Fibroblast of skin of back (primary cell): ENCODE measurements at places on chromosomes 12 and 14.

GRCh38 chr14:98963610-98964009 lies 308.4 kb downstream of the BCL11B start:
- no peak for DNase-seq

DNA sequence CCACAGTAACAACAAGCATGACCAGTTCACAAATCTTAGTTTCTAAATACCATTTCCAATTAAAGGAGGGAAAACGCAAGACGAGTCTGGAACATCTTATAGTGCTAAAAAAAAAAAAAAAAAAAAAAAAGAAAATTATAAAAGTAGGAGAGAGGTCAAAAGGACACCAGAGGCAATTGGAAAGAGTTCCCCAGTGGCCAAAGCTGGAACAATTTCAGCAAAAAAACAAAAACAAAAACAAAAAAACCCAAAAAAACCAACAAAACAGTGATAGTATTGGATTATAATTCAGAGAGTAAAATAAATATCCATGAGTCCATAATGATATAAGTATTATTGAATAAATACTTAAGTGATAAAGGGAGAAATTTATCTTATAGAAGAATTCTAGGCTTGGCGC lies 10.3 kb upstream of the NAP1L1 start:
- no peak for DNase-seq

DNA sequence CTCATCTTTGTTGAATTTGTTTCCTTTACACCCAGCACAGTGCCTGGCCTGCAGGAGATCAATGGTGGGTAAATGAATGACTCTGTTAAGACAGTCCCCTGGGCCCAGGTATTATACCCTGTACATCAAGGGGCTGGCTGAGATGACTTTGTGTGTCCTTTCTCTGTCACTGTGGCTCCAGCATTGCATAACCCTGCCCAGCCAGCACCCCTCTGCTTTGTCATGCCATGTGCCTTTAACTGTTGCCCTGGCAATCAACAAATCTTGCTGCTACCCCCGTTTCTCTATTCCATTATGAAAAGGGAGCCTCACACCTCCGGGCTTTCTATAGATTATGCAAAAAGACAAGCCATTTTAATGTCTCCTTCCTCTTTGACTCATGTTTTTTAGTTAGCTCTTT lies 7.6 kb upstream of the FLVCR2 start:
- DNase-seq: no peak

DNA sequence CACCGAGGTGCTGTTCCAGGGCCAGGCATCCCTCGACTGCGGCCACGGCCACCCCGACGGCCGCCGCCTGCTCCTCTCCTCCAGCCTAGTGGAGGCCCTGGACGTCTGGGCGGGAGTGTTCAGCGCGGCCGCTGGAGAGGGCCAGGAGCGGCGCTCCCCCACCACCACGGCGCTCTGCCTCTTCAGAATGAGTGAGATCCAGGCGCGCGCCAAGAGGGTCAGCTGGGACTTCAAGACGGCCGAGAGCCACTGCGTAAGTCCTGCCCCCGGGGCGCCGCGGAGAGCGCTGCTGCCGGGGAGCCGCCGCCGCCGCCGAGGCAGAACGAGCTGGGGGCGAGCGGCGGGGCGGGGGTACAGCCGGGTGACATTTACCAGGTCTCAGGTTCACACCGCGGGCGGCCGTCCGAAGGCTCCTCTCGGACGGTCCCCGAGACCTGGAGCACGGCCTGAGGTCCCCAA lies 1.4 kb downstream of the PLXNC1 start:
- peak; percentile 39 for DNase-seq

DNA sequence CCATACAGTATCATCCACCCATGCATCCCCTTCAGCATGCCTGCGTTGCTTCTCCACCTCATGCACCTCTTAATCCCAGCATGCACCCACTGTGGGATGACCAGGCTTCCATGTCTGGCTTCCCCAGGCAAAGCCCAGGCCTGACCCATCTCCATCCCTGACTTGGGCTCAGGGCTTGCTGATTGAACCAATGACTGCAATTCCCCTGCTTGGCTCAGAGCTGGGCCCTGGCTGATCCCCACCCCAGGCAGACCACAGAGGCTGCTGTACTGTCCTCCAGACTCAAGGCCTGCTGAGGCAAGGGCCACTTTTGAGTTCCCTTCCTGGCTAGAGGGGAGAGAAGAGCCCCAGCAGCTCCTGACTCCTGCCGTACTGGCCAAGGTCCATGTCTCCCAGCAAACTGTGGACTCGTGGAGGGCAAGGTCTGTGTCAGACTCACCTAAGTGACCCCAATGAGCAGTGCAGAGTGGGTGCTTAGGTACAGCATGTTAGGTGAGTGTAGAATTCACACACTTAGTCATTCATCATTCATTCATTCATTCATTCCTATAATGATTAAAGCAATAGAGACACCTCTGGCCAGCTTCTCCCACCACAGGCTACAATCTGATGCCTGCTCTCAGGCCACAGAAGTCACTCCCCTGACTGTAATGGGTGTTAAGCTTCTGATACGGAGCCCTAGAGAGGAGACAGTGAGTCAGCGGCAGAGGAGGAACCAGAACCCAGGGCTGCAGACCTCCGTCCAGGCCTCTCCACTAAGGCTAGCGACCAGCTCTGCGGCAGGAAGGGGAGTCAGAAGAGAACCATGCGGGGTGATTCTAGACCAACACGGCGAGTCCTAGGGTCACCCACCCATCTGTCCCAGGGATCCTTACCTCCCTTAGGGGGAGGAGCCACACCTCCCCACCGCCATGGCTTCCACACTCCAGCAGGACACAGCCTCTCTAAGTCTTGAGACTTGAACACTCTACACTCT lies 2.9 kb downstream of the BEGAIN start:
- DNase-seq: no peak

- no peak for DNase-seq
These were observed 27.0 kb downstream of the SLCO1C1 start for GRCh38 chr12:20722142-20722541.

- no peak for DNase-seq
These were observed 12.1 kb upstream of the HMGA2 start for GRCh38 chr12:65811968-65812700.

GRCh38 chr12:94457311-94457710 lies 2.4 kb downstream of the CEP83 start:
- DNase-seq: no peak

DNA sequence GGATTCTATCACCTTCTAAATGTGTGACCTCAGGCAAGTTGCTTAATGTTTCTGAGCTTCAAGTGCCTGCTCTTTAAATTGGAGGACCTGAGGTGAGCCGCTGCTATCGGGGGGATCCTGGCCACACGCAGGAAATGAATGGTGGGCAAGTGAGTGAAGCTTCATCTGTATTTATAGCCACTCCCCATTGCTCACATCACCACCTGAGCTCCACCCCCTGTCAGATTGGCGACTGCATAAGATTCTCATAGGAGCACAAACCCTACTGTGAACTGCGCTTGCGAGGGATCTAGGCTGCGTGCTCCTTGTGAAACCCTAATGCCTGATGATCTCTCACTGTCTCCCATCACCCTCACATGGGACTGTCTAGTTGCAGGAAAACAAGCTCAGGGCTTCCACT lies 158.6 kb upstream of the CCND2 start:
- no peak for DNase-seq

DNA sequence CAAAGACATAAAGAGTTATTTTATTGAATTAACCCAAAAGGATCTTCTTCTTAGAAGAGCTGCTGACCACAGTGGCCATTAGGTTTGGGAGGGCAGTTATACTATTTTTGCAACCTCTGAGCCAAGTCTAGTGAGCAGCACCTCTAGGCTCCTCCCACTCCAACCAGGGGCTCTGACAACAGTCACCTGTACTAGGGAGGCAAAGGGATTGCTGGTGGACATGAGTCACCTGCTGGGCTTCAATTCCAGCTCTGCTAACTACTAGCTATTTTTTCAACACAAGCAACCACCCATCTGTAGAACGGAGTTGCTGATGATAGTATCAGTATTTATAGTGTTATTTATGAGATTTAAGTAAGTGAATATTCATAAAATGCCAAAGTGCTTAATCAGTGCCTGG lies 166.0 kb downstream of the KLHL28 start:
- DNase-seq: no peak

DNA sequence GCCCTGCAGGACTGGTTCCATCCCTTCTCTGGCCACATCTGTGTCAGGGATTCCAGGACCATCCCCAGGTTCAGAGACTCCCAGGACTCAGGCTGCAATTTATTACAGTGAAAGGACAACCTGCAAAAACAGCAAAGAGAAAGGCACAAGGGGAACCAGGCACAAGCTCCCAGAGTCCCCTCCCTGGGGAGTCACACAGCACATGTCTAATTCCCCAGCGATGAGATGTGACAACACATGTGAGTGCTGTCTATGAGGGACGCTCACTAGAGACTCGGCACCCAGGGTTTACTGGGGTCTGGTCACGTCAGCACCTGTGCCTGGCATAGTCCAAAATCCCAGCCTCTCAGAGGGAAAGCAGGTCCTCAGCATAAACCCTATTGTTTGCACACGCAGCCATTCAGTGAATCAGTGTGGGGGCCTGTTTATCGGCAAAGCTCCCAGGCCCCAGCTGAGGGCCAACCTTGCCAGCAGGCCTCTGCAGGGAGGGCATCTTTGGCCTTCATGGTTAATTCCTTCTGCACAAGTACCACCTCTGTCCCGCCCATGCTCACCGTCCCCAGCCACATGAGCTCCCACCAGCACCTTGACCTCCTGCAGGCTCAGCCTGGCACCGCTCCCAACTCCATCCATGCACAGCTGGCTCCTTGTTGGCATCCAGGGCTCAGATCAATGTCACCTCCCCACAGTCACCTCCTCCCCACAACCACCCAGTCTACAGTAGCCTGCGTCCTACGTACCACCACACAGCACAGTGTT lies 198.9 kb upstream of the SFSWAP start:
- DNase-seq: no peak

- DNase-seq: no peak
These were observed 198.7 kb upstream of the PLEKHG7 start for GRCh38 chr12:92503971-92504593.

DNA sequence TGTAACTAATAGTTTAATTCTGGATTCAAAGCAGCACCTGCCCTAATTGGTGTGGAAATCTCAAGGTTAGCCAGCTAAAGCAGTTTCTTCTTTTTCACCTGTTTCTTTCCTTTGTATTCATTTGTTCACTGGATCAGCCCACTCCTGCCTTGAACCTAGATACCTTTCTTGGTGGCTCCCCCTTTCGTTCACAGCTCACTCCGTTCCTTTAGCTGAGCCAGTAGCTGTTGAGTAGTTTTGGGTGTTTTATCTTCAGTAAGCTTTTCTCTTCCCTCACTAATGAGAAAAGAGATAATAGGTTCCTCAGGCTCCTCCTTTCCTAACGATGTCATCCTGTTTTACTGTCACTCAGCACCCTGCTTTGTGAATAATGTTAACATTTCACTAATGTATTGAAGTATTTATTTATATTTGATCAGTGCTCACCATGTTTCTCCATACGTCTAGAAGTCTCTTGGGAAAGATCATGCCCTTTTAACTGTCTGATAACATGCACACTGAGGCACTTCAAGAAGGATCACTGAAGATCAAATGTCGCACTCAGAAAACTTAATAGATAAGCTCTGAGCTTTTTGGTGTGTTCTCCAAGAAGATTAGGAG lies 121.1 kb downstream of the TGFB3 start:
- DNase-seq: no peak

DNA sequence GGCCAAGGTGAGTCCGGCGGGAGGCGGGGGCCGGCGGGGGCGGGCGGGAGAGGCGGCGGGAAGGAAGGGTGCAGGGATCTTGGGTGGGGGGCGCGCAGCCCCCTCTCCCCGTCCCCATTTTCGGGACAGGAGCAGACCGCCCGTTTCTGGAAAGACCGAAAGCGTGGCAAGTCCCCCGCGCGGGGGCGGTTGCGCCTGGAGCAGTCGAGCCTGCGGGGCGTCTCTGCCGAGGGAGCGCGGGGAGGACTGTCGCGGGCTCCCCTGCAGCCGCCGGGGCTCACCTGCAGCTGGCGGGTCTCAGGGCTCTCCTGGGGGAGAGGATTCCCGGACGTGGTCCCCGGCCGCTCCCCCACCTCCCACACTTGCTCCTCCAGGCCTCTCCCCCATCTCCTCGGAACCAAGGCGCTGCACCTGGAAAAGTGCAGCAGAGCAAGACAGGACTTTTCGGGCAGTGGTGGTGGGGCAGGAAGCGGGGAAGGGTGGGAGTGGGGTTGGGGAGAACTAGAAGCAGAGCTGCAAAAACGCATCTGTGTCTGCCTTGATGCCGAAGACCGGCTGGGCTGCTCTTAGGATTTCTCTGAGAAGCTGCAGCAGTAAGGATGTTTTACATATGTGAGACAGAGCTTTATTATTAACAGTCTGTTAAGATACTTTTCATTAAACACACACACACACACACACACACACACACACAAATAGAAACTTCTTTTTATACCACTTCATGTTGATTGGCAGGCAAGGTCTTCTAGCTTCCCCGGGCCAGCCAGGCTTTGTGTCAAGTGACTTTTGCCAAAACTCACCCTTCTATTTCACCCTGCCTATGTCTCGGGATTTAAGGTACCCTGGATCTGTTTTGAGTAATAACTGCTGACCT lies 677 bp downstream of the C12orf75 start:
- no peak for DNase-seq

- DNase-seq: no peak
These were observed 83.4 kb downstream of the PRORP start for GRCh38 chr14:35205737-35206136.

GRCh38 chr14:95304342-95304741 lies 15.4 kb downstream of the CLMN start:
- no peak for DNase-seq

DNA sequence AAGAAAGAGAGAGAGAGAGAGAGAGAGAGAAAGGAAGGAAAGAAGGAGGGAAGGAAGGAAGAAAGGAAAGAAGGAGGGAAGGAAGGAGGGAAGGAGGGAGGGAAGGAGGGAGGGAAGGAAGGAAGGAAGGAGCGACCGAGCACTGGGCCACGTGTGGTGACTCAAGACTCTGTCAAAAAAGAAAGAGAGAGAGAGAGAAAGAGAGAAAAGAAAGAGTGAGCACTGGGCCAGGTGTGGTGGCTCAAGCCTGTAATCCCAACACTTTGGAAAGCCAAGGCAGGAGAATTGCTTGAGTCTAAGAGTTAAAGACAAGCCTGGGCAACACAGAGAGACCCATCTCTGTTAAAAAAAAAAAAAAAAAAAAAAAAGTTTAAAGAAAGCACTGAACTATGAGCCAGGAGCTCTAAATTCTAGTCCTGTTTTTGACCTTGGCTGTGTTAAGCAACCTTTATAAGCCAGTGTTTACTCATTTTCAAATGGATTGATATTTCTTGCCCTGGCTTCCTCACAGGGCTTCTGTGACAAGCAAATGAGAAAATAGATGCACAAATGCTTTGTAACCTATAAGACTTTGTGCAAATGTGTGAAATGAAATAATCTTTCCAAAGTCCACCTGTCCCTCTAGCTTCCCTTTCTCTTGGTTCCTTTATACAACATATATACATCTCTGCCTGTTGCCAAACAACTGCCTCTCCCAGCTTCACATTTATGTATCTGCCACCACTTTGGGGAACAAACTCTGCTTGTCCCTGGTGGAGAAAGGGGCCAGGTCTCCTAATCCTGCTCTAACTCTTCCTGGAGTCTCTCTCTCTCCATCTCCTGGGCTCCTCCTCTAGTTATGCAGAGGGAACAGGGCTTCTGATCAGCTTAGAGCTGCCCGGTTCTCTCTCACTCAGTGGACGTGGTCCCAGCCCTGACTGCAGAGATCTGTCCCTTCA lies 16.1 kb upstream of the PLEKHG6 start:
- no peak for DNase-seq
